ENCODE measurements at places on chromosomes 2 and 18. TPM values are rescaled to one million over a fixed set of nuclear protein-coding genes. Genes with fewer than 3 reads are reported as not detected.
A peak's percentile ranks its signal among the peaks of the same experiment; 100 is the strongest.

DNA sequence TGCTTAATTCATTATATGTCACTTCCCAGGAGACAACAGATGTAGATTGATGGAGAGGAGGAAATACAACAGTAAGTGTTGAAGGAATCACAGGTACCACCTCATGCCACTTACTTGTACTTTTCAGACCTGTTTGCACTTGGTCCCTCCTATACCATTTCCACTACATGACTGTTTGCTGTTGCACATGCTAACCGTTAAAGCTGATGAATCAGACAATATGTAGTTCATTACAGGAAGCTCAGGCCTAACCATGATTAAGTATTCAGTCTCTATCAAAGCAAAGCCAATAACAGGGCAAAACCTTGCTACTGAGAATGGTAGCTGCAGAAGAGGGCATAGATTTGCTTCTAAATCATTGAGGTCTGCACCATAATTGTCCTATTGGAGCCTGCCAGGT is 30.2 kb upstream of the GRP start:
- H3K27me3 ChIP-seq, result no peaks in the 10 kb centered on the region
- no peak for DNase-seq
- H3K4me1 ChIP-seq, result no peaks in the 10 kb centered on the region

Gene CD207
- total RNA-seq, result 3.0 TPM

GRCh38 chr2:71950256-71951082 is 197.2 kb downstream of the CYP26B1 start:
- H3K36me3 ChIP-seq, result no peaks in the 10 kb centered on the region
- H3K27me3 ChIP-seq, result no peaks in the 10 kb centered on the region
- H3K27ac ChIP-seq, result no peak overlapping the region

Gene DGUOK
- total RNA-seq, result 38.0 TPM

Gene DAW1
- total RNA-seq, result 4.9 TPM

- DNase-seq, result no peak
- H3K4me3 ChIP-seq, result no peak overlapping the region
- no peaks in the 10 kb centered on the region for H3K36me3 ChIP-seq
Measured at GRCh38 chr2:68316111-68316510, 3.6 kb downstream of the CNRIP1 start.

DNA sequence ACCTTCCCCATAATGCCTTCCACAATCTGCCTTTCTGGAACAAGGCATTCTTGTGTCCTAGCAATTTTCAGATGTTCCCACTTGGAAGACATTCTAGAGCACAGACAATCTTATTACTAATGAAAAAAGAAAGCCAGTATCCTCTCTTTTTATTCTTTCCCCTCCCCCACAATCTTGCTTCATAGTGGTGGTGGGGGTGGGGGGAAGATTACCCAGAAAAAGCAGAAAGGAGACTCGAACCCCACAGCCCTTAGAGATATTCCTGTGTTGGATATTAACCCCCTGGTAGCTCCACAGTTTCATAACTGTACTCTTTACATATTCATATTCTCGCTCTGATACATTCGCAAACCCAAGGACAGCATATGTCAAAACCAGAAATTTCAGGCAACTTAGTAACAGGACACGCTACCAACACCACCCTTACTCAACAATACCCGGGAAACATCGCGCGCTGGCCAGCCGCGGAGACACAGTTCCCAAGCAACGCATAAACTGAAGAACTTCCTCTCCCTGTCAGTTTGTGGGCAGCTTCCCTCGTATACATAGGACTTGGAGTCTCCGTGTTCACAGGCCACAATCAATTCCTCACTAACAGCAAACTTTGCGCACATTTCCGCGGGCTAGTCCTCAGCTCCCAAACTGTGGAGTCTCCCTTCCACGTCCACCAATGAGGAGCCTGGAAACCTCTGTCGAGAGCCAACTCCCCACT is 793 bp downstream of the NR4A2 start:
- H3K4me3 ChIP-seq, result peak overlapping the region; percentile 87
- peak overlapping the region; percentile 99 for H3K27ac ChIP-seq
- H3K27me3 ChIP-seq, result peaks cover 22% of the 10 kb centered on the region
- peaks cover 32% of the 10 kb centered on the region for H3K4me1 ChIP-seq
- peak; percentile 86 for DNase-seq

GRCh38 chr2:169046440-169047151 is 15.5 kb upstream of the ABCB11 start:
- no peak overlapping the region for H3K4me3 ChIP-seq
- no peaks in the 10 kb centered on the region for H3K4me1 ChIP-seq
- no peaks in the 10 kb centered on the region for H3K36me3 ChIP-seq
- no peak overlapping the region for H3K27ac ChIP-seq

GRCh38 chr2:160256507-160256906 is 56.4 kb upstream of the ITGB6 start:
- peaks cover 14% of the 10 kb centered on the region for H3K4me1 ChIP-seq
- no peak overlapping the region for H3K27ac ChIP-seq
- no peak overlapping the region for H3K4me3 ChIP-seq
- H3K27me3 ChIP-seq, result no peaks in the 10 kb centered on the region

GRCh38 chr2:236705295-236706105 is 135.9 kb downstream of the ACKR3 start:
- no peak overlapping the region for H3K4me3 ChIP-seq
- peaks cover 13% of the 10 kb centered on the region for H3K4me1 ChIP-seq
- H3K27ac ChIP-seq, result no peak overlapping the region
- no peak for DNase-seq
- H3K27me3 ChIP-seq, result no peaks in the 10 kb centered on the region
- H3K36me3 ChIP-seq, result no peaks in the 10 kb centered on the region

DNA sequence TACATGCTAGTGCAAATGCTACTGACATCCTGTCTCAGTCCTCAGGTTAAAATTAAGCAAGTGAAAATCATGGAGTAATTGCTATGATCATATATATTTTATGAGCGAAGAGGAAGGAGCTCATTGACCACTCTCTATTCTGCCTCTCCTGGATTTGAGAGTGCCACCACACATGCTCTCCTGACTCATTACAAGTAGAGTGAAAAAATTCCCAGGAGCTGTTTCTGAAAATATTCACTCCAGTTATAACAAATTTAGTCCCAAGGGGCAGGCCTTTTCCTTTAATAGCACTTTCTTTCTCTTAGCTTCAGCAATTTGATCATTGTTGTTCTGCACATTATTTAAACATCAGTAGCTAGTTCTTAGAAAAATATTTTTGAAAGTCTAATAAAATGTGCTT is 155.0 kb upstream of the MAPRE2 start:
- DNase-seq, result no peak
- no peak overlapping the region for H3K4me3 ChIP-seq
- no peaks in the 10 kb centered on the region for H3K4me1 ChIP-seq
- peaks cover 3% of the 10 kb centered on the region for H3K36me3 ChIP-seq
- H3K27me3 ChIP-seq, result no peaks in the 10 kb centered on the region
- no peak overlapping the region for H3K27ac ChIP-seq

Gene TUBB8B
- 0.47 TPM for total RNA-seq

DNA sequence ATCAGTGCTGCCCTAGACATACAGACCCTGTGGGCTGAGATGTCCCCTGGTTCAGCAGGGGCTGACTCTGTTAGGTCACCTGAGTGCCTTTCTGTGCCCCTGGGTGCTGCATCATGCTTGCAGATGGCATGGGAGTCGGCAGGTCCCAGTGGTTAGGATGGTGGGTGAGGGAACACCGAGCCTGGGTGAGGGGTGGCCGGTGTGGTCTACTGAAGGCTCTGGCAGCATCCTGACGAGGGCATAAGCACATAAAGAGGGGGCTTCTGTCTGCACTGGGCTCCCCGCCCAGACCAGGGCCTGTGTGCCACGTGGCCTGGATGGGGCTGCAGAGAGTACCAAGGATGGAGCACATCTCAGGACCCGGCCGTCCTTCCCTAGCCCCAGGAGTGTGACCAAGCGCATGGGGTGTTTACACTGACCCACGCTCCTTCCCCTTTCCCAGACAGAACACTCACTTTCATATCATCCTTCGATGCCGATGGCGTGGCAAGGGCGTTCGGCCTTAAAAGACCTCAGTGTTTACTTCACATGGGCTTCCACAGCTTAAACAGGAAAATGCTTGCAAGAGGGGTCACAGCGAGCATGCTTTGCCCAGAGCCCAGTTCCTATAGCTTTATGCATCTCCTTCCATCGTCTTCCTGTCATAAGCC is 115.1 kb downstream of the STPG4 start:
- H3K4me3 ChIP-seq, result no peak overlapping the region
- no peaks in the 10 kb centered on the region for H3K27me3 ChIP-seq
- no peak for DNase-seq
- H3K4me1 ChIP-seq, result peaks cover 74% of the 10 kb centered on the region
- H3K27ac ChIP-seq, result peak overlapping the region; percentile 43

GRCh38 chr2:118604371-118604770 is 243.1 kb downstream of the EN1 start:
- H3K27me3 ChIP-seq, result no peaks in the 10 kb centered on the region
- H3K27ac ChIP-seq, result no peak overlapping the region

GRCh38 chr2:221197225-221197856 is 374.8 kb downstream of the EPHA4 start:
- no peak overlapping the region for H3K4me3 ChIP-seq
- no peak for DNase-seq
- H3K27ac ChIP-seq, result no peak overlapping the region

DNA sequence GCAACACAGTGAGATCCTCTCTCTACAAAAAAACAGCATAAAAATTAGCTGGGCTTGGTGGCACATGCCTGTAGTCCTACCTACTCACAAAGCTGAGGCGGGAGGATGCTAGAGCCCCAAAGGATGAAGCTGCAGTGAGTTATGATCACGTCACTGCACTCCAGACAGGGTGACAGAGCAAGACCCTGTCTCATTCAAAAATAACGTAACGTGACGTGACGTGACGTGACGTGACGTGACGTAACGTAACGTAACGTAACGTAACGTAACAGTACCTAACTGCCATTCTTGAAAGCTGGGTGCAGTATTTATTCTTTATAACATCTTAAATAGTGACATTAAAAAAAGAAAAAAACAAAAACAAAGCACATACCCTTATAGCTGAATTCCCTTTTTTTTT is 51.7 kb downstream of the NOL10 start:
- no peak overlapping the region for H3K27ac ChIP-seq
- DNase-seq, result no peak
- peaks cover 56% of the 10 kb centered on the region for H3K36me3 ChIP-seq
- no peaks in the 10 kb centered on the region for H3K27me3 ChIP-seq
- no peaks in the 10 kb centered on the region for H3K4me1 ChIP-seq

DNA sequence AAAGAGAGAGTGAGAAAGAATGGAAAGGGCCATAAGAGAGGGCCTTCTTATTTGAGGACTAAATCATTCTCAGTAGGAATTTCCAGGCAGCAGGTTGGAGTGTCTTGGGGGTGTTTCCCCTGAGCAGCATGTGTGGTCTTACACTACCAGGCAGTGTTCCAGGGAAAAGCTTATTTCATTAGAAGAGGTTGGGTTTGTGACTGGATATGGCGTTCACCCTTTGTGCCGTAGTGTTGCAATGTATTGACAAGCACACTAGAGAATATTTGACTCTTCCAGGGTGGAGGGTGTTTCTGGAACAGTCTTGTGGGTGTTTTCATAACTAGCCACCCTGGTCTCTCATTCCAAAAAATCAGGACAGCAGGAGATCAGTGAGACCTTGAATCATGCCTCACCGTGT is 105.5 kb downstream of the NRP2 start:
- H3K4me3 ChIP-seq, result no peak overlapping the region
- peak overlapping the region; percentile 32 for H3K27ac ChIP-seq
- H3K36me3 ChIP-seq, result no peaks in the 10 kb centered on the region
- no peaks in the 10 kb centered on the region for H3K27me3 ChIP-seq

Data from lower lobe of right lung (tissue), 2 donors.